Stimulated activated CD4-positive, alpha-beta T cell treated with anti-CD3 and anti-CD28 coated beads, Interleukin-1b, Interleukin-23, amount 100 ng/mL, for 1 hour (primary cell): ENCODE measurements at places on chromosomes 5 and 9.

DNA sequence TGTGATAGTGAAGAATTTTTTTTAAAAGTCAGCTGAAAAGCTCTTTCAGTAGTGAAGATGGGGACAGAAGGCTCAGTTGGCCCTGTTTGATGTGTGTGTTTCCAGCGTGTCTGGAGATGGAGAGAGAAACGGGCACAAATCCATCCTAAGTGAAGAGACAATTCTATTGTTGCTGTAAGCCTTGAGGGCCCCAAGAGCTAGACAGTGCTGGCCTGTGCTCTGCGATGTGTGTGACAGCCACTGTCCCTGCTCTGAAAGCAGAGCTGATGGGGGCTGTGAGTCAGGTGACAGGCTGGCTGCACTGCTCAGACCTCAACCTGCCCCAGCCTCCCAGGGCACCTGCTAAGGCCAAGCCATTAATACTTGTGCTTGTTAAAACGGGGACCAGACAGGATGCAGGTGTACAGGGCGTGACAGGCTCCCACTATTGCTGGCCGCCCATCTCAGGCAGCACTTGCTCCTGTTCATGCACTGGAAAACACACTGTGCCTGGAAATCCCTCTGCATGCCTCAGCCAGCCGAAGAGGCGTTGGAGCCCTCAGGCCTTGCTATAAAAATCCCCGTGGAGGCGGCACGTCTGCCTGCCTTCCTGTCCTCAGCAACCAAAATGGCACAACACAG is 44.6 kb upstream of the SEMA4D start:
- DNase-seq, result no peak

- DNase-seq, result no peak
Observed at GRCh38 chr5:71887680-71888079, 168.6 kb downstream of the CARTPT start.

DNA sequence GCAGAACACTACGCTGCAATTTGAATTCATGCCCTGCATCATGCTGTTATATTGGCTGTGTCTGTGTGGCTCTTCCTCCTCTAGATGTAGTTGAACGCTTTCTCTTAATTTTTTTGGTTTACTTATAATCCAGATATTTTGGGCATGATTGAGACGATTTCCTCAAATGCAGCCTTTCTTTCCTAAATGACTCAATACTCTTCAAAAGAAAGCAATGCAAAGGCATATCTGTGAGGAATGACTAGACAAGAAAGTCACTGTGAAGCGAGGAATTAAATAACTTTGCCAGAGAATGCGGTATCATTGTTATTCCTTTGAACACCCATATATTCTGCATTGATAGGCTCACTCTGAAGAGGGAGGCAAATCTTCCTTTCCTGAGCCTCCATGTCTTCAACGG is 152.8 kb downstream of the YIPF5 start:
- no peak for DNase-seq

GRCh38 chr5:39283231-39283818 is 64.0 kb upstream of the FYB1 start:
- no peak for DNase-seq

GRCh38 chr9:86353655-86354010 is 577 bp downstream of the TUT7 start:
- no peak for DNase-seq

DNA sequence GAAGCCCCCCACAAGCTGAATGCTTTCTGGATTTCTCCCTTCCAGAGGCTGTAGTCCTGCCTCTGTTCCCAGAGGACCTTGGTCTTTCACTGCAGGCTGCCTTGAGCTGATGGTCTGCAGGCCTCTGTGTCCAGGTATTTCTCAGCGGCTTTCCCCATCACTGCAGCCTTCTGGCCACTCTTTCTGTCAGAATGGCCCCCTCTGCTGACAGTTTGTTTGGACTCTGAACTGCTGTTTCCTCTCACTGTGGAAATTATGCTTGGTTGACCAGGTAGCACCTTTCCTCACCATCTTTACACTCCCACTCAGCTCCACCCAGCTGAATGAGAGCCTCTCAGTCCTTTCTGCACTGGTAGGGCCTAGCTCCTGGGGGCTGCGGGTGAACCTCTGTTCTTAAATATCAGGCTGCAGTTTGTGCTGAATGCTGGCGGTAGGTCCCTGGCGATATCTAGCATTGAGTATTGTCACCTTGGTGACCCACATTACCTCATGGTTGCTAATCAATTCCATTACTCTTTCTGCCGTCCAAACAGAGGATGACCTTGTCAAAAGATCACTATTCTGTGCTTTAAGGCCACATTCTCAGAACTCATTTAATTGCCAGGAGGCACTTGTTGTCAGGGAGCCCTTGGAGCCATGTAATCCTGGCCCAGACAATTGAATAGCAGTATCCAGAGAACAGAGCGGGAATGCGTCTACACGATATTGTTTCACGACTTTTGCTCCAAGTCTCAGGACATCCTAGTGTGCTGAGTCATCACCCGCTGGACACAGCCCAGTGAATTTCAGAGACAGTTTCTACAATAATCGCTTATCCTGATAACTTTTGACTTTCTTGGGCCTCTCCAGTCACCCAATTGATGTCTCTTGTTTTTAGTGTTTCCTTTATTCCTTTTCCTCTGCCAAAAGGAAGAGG is 230.2 kb downstream of the TENT4A start:
- no peak for DNase-seq

- no peak for DNase-seq
Observed at GRCh38 chr9:87862536-87863268, 20.0 kb upstream of the SPATA31E1 start.

DNA sequence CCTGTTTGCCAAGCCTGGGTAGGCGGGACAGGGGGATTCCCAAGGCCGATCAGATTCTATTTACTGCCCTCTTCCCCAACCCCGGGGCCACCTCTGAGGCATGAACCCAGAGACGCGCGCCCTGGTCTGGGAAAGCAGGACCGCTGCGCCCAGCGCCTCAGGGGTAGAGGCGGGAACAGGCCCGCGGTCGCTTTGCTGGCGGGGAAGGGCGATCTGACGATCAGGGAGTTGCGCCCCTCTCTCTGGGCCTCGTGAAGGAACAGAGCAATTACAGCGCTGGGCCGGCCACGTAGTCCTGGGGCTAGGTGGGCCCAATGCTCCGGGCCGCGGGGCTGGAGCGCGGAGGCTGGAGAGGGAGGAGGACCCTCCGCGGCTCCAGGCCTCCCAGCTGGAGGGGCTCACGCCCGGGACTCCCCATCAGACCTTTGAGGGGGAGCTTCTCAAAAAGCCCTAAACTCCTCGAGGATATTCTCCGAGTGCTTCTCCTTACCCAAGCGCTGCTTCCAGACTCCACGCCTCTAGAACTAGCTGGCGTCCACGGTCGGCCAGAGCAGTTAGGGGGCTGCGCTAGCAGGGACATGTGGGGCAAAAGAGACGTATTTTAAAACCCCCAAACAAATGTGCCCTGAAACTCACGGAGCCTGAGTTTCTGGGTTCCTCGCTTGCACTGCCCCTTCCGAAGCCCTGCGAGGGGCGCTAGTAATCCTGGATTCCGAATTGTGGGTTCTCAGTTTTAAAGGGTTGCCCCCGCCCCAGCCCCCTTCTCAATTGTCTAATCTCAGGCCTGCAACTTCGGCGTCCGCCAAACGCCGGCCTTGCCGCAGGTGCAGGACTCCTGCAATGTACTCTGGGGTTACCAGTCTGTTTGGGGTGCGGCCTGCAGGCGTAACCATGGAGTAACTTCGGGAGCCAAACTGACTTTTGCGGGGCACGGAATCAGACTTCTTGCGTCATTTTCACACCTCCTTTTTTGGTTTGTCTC is 57.6 kb downstream of the TMEM174 start:
- no peak for DNase-seq

DNA sequence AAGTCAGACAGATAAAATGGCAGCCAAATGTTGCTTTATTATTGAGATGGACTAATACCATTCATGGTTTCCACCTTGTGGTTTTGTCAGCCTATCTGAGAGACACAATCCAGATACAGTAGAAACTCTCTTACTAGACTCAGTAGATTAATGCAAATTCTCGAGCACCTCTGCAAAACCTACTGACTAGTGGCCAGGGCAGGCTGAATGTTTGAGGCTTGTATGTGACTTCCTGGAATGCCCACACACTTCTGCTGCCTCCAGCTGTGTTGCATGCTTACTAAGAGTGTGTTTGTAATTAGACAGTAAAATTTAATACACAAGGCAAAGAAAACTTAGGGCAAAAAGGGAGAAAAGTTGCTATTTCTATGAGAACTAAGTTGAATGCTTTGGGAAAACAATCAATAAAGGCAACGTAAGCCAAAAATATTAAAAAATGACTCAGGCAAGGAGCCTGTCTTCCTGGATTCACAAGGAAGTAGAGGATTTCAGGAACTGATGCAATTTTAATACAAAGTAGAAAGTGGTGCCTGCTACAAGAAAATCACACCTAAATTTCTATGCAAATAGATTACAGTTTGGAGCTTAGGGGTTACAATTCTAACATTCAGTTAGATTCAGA is 30.2 kb upstream of the CCNG1 start:
- DNase-seq, result no peak

- no peak for DNase-seq
Observed at GRCh38 chr9:84990416-84990815, 320.9 kb downstream of the NTRK2 start.

DNA sequence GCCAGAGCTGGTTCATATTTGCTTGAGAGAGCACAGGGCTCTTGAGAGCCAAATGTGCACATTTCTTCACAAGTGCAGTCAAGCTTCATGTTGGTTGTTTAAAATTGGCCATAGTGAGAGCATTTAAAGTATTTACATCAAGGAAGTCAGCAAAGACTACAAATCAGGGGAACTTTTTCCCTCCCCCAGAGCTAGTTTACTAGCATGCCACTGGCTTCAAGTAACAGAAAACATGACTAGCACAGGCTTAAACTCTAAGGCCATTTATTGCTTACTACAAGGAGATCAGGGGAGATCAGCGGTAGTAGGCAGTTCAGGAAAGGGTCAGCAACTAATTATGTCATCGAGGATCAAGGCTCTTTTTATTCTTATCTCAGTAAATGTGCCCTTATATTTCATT is 11.0 kb upstream of the CCDC171 start:
- DNase-seq, result no peak

DNA sequence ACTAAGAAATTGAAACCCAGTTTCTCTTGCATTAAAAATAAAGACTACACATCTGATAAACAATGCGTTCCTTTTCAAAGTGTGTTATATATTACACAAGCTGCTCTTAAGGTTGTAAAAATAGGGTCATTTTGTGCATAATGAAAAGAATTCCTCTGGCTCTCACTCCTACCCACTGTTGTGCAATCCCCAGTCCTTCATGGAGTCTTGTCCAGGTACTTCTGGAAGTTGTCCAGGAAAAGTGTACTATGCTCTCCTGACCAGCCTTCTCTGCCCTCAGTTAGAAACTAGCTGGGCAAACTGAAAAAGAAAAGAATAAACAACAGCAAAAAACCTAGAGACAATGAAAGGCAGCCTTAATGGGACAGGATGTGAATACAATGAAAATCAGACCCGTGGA is 345.5 kb upstream of the PAPPA start:
- no peak for DNase-seq

DNA sequence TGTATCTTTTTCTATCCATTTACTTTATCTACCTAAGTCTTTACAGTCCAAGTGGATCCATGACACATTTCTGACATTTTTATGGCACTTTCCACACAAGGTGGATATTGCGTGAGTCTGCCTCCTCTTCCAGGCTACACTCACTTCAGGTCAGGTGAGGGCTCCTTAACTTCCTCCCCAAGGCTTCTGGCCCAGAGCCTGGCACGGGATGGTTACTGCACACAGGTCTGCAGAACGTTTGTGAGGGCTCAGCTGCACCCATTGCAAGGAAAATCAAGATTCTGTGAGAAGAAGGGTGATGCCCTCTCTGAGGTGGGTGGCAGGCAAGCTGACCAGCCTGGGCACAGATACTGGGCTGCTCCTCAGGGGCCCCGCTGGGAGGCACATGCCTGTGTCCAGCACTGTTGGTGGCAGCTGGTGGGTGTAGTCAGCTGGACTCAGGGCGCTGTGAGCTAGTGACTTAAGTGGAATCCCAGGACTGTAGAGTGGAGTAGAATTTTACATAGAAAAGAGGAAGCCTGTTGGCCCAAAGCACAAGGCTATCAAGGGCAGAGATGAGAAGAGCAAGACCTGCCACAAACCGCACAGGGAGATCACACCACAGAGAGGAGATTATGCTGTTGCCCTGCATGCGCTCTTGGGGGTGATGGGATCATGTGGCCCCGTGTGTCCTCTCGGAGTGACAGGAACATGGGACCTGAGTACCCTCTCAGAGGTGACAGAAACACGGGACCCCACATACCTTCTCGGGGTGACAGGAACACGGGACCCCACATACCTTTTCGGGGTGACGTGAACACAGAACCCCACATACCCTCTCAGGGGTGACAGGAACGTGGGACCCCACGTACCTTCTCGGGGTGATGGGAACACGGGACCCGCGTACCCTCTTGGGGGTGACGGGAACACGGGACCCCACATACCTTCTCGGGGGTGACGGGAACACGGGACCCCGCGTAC is 21.3 kb downstream of the AHRR start:
- no peak for DNase-seq

DNA sequence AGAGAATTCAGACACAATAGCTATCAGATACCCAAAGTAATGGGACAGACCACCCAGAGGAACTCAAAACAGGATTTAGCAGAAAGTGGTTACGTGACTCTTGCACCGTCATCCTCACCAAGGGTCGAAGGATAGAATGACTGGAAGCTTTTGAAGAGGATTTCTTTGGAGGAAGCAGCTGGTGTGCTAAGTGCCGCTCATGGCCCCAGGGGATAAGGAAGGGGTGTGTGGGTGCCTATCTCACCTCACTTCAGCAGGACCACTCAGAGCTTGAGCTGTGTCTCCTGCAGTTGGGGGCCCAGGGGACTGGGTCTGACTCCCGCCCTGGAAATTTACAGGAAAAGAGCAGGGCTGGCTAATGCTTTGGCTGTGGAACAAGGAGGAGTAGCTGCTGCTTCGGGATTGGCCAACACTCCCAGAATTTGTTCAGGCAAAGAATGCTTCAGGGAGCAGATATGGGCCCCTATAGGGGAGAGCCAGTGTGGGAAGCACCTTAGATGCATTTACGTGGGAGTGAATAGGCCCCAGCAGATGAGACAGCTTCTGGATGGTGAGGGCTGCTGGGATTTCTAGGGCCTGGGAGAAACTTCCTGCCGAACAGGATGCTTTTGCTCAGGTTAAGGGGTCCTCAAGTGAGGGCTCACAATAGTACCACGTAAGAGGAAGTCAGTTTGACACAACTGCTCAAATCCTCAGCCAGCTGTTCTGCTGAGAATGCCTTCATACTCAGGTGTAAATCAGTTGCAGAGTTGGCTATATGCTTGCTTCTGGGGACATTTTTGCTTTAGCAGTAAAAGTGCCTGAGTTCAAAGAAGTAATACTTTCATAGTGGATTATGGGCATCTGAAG is 29.1 kb upstream of the TOMM5 start:
- DNase-seq, result no peak

- DNase-seq, result no peak
Observed at GRCh38 chr5:111002036-111002435, 69.5 kb upstream of the TSLP start.

GRCh38 chr5:103356350-103357091 is 98.0 kb downstream of the MACIR start:
- DNase-seq, result no peak

GRCh38 chr5:178380086-178380485 is 147.5 kb upstream of the PHYKPL start:
- no peak for DNase-seq
